NCI-H69 (cell line): ENCODE measurements at places on chromosomes 1 and 21.

DNA sequence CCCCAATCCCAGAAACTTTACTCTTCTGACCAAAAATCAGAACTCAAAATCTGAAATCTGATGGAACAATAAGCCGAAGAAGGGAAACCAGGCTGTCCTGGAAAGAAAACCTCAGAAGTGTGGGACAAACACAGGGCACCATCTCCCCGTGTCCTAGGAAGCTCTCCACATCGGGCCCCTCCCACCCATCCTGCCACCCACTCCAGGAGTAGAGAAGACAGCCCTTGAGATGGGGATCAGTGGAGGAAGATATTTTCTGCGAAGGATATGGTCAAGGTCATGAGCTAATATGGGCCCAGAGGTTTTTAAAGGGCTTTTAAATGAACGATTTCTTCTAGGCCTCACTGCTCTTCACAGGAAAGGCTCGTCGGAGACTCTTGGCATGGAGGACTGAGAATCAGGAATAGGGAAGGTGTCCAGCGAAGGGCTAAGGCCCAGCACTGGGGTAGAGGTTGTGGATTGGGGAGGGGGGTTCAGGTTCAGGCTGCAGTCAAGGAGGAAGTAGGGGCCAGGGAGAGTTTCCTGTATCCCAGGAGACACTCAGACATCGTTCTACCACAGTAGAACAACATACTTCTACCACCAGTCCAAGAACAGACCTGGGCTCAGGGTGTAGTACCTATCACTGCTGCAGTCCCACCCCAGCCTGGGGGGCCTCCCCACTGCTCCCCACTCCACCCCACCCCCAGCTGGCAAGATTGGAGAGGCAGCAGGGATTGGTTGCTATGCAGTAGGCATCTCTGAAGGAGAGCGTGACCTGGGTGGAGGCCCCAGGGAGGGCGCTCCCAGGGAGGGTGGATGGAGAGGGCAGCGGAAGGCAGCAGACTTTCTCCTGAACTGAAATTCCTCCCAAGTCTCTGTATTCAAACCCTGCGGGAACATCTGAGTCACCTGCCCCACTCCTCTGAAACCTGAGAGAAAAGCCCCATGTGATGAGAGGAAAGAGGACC is 1.2 kb upstream of the S100A5 start:
- DNase-seq, result no peak

DNA sequence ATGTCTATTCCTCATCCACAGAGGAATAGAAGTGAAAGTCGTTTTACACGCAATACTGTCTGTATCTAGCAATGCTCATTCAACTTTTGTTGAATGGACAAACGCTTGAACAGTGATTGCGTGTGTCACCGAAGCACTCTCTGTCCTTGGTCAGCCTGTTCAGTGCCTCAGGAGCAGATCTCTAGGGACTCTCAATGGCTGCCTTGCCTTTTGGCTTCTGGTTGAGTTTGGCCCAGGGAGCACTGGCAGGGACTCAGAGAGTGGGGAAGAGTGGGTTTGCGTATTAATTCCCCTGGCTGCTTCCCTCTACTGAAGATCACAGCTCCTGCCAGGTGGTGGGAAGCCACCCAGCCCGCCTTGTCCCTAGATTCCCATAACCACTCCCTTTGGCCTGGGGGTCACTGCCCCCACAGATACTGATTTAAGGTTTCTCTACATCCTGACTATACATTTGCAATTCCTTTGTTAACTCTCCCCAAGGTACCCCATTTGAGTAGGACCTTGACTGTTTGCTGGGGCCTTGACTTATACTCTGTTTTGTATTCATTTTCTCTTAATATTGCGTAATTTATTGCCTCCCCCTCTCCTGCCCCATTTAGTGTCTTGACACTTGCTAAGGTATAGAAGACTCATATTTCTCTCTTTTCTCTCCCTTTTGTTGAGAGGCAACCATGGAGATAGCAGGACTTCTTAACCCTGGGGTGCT is 61.7 kb upstream of the USP24 start:
- no peak for DNase-seq

- DNase-seq, result no peak
Measured at GRCh38 chr1:220893701-220894024, 14.4 kb downstream of the HLX start.

GRCh38 chr1:71228742-71229365 is 148.0 kb upstream of the ZRANB2 start:
- peak; percentile 72 for DNase-seq

- DNase-seq, result no peak
Measured at GRCh38 chr1:47337350-47337749, 3.8 kb downstream of the CMPK1 start.

DNA sequence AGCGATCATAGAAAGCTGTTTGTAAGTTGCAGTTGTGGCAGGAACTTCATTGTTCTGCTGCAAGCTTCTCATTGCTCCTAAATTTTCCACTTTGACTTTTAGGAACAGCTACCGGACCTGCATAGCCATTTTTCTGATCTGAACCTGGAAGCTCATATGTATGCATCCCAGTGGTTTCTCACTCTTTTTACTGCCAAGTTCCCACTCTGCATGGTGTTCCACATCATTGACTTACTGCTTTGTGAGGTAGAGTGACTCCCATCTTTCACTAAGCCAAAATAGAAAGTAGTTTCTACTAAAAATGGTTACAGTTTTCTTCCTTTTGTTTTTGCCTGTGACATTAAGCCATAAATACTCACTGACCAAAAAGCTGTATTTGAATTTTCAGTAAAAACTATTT is 254.2 kb downstream of the GPR52 start:
- DNase-seq, result no peak

DNA sequence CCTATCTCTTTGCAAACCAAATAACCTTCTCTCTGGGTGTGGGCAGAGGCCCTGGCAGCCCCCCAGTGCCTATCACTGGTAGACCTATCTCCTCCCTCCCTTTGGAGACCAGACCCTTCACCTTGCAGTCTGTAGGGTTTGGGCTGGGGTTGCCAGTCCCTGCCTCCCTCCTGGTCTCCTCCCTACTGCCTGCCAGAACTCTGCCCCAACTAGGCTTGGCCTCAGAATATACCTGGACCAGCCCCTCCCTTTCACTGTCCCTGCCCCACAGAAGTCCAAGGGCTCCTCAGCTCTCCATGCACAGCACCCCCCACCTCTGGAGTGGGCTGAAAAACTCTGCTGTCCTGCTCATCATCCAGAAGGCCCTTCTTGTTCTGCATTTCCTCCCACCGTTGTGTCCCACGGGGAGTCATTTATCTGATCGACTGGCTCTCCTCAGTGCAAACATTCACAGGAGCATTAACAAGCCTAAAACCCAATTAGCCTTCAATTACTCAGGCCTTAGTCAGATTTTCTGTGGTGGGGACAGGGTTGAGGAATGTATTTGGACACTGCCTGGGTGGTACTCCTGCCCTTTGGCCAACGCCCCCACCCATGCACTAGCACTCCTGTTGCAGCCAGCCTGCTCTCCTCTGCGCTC is 27.7 kb upstream of the DMBX1 start:
- DNase-seq, result peak; percentile 49

DNA sequence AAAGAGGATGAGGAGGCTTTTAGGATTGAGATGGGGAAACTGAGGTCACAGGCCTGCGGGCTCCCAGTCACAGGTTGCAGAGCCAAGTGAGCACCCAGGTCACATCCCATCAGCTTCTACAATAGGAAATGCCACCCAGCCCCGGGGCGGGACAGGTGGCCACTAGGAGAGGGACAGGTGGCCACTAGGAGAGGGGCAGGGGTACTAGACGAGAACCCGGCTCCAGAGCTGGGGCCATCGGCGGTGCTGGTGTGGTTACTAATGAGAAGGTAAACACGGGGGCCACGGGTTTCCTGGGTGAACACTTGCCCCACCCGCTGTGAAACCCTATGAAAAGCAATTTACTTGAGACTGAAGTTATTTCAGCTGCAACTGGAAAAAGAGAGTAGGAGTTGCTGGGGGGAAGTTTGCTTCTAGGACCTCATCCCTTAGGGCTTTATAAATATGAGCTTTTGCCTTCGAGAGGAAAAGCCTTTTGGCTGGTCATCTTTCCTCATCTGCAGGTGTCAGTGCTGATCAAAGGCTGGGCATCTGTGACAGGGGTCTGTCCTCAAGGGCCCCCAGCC is 52.5 kb downstream of the MRPL37 start:
- DNase-seq, result peak; percentile 61

DNA sequence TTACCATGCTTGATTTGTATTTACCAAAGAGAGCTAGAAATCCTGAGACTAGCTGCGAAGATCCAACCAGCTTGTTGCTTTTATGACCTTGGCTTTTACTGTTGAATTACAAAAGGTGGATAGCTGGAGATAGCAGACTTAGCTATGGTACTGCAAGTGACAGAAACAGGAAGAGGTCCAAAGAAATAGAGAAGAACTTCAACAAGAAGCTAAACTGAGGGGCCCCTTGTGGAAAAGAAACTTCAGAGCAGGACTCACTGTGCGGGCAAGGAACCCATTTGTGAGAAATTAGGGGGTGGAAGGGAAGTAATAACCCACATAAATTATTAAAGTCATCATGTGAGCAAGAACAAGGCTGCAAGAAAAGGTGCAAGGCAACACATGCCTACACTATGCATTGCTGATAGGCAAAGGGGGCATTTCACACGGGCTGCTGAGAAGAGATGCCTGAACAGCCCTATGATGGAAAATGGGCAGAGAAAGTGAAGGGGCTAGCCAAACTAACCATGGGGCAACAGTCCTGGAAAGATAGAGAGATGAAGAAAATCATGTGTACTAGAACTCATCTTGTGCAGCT is 116.6 kb upstream of the PRDX6 start:
- no peak for DNase-seq

GRCh38 chr1:26537951-26538352 is 8.4 kb downstream of the RPS6KA1 start:
- no peak for DNase-seq

DNA sequence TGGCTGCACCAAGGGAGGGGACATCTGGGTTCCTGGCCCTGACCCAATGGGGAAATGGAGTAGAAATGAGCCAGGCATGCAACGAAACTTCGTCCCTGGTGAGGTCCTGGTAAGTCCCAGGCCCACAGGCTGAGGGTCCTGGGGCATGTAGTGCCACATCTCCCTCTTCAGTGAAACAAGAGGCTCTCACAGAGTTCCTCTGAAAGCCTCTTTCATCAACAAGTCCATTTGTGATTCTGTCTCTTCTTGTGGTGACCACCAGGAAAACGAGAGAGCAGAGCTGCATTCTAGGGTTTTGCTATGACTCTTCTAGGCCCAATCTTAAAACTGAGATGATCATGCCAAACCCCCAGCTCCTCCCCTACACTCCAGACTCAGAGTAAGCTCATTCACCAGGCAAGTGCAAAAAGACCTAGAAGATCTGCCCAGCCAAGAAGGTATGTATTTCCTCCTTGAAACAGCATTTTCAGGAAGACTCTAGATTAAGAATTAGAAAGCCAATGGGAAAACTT is 24.3 kb upstream of the RNF220 start:
- DNase-seq, result no peak

DNA sequence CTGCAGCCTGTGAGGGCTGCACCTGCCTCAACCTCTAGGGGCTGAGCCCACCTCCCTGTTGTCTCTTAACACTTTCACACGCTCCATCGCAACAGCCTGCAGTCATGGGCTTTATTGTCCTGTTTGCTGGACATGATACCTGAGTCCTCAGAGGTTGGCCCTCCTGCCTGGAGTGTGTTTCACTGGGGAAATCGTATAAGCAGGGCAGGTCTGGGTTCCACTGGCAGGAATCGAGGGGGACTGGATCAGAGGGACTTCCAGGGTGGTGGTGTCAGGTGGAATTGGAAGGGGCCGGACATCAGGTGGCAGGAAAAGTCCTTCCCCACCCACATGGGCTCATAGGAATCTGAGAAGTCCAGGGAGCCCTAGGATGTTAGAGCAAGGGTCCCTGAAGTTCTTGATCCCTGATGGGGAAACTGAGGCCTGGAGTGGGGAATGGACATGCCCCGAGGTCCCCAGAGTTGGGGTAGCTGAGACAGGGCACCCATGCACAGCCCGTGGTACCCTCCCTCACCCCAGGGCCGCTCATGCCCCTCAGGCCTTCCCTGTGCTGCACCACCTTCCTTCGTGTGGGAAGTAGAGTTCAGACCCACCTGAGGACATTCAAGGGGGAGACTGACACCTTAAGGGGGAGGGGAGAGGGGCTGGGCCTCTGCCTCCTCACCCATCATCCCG is 66.6 kb downstream of the PIK3CD start:
- DNase-seq, result no peak

DNA sequence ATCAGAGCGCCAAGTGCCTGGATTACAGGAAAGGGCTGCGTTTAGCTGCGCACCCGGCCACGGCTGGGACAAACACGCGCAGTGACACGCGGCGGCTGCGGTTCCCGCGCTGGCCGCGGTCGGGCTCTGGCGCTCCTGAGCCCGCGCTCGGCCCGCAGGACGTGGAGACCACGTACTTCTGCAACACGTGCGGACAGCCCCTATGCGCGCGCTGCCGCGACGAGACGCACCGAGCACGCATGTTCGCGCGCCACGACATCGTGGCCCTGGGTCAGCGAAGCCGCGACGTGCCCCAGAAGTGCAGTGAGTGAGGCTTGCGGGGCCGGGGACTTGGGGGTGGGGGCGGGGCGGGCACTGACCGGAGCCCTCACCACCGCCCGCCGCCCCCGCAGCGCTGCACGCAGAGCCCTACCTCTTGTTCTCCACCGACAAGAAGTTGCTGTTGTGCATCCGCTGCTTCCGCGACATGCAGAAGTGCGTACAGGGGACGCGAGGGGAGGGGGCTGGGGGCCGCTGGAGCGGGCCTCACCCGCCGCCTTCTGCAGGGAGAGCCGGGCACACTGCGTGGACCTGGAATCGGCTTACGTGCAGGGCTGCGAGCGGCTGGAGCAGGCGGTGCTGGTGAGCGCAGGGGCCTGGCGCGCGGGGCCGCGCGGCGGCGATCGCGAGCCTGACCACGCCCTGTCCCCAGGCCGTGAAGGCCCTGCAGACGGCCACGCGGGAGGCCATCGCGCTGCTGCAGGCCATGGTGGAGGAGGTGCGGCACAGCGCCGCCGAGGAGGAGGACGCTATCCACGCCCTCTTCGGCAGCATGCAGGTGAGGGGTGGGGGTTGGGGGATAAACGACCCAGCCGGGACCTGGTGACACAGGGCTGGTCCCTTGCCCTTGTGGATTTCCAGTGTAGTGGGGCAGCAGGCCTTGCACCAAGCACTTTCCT is 3.1 kb downstream of the RNF207 start:
- peak; percentile 80 for DNase-seq

GRCh38 chr1:45543581-45544417 is 6.8 kb upstream of the AKR1A1 start:
- DNase-seq, result peak; percentile 11
